ENCODE measurements at places on chromosomes 3 and 15.

DNA sequence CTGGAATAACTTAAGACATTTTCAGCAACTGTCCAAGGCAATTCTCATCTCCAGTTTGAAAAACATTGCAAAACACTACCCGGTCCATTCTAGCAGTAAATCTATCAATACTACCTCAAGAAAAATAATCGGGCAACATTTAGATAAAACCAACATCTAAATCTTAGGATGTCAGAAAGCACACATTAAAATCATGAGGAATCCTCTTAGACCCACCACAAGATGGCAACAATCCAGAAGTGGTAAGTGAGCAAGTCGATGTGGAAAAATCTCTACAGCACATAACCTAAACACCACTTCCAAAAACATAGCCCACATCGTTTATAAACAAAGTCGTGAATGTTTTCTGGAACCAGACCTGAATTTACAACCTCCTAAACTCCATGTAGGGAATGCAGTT is 5.7 kb downstream of the PLCH1 start:
- DNase-seq: no peak

- DNase-seq: no peak
These were observed 54.6 kb downstream of the RNF111 start for GRCh38 chr15:59042041-59042440.

- DNase-seq: no peak
These were observed 228.6 kb downstream of the FMN1 start for GRCh38 chr15:32965897-32966296.

- no peak for DNase-seq
These were observed 11.2 kb downstream of the ISLR2 start for GRCh38 chr15:74141591-74141990.

GRCh38 chr3:197117114-197117513 is 87.5 kb upstream of the MELTF start:
- no peak for DNase-seq
